Activated T-helper 1 cell treated with anti-CD3 and anti-CD28 coated beads, Interleukin-2, amount 50 U/mL, for 16 hours (primary cell): ENCODE measurements at places on chromosomes 7 and 10.

DNA sequence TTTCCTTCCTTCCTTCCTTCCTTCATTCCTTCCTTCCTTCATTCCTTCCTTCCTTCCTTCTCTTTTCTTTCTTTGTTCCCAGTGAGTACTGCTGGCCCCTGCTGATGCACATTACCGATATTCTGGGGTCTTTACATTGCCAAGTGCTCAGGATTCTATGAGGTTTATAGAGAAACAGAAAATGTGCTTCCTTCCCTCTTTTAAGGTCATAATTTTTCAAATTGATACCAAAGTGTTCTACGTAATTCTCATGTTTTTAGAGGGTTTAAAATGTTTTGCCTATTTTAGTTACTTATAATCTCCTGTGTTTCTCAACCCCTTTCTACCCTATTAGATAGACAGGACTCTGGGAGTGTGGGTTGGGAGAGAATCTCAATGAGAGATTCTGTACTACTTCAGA, 291.2 kb downstream of the HDAC9 start:
- DNase-seq = no peak

- DNase-seq = peak; percentile 30
Observed at GRCh38 chr7:2066251-2066919, 166.4 kb downstream of the MAD1L1 start.

GRCh38 chr10:119525116-119525515, 17.4 kb downstream of the RGS10 start:
- no peak for DNase-seq

- DNase-seq = peak; percentile 8
Observed at GRCh38 chr10:43689618-43689954, 40.9 kb upstream of the ZNF32 start.

DNA sequence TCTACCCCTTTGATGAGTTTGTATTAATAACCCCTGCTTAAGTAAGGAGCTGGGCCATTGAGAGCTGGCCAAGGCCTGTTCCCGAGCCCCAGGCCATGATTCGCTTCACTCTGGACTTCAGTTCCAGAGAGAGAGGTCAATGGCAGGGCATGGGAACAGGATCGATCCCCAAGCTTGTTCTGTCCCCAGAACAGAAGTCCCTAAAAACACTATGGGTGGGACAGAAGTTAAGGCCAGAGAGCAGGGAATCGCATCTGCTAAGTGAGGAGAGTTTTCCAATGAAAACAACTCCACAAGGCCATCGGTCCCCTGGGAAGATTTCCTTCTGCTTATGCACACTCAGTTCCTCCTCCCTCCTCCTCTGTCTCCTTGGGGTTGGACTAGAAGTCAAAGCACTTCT, 159.6 kb downstream of the LSM5 start:
- DNase-seq = no peak

GRCh38 chr10:103960103-103960502, 6.8 kb upstream of the SLK start:
- no peak for DNase-seq

DNA sequence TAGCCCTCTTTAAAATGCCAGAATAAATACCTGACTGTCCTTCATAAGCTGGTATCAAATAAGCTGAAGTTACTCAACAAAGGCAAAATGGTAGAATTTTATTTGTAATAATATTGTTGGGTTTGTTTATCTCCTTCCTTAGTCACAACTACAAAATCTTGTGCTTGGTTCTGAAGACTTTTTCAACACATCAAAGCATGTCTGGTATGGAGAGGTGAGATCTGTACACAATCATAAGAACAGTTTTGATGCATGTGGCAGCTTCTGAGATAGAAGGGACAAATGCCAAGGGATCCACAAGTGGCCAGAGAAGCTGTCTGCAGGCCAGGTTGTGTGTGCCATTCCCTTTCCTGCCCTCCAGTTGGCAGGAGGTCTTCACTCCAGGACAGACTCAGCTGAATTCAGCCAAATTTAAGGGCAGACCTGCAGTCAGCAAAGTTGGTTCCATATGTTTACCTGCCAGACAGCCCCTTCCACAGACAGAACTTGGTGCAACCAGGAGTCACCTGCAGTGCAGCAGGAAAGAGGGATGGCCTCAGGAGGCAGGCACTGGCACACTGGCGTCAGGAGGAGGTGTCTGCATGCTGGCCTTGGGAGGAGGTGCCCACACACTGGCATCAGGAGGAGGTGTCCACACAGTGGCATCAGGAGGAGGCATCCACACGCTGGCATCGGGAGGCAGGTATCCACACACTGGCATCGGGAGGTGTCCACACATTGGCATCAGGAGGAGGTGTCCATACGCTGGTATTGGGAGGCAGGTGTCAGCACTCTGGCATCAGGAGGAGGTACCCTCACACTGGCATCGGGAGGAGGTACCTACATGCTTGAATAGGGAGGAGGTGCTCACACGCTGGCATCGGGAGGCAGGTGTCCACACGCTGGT, 93.1 kb upstream of the IKZF1 start:
- no peak for DNase-seq

GRCh38 chr10:128280271-128280670, 154.0 kb upstream of the MKI67 start:
- DNase-seq = no peak

DNA sequence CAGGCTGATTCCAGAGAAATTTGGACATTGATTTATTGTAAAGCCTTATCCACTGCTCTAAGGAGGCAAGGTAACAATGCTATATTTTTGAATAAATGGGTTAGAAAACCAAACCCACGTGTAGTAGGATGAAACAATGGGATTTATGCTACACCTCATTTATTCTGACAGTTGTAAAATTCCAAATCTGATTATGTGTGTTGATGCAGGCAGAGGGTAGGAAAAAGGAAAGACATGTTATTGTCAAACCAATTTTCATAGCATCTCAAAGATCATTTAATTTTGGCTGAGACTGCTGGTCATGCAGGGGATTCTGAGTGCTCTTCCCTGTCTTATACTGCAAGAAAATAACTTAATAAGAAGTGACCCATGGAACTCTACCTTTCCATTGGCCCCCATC, 1219.9 kb upstream of the SORCS1 start:
- no peak for DNase-seq

DNA sequence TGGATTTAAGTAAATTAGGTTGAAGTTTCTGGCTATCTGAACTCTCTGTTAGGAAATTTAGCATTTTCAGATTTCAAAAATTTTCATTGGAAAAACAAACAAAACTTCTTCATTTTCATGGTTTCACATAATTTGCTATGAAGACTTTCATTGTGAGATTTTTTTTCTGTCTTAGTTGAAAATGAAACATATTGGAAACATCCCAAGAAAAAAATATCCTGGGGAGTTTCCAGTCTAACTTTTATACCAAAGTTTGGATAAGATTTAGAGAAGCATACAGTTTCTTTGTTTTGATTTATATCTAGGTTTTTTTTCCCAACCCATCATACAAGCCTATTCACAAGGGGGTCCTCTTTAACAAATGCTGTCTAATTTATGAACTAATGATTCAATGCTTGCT, 300.5 kb upstream of the SEMA3A start:
- no peak for DNase-seq

DNA sequence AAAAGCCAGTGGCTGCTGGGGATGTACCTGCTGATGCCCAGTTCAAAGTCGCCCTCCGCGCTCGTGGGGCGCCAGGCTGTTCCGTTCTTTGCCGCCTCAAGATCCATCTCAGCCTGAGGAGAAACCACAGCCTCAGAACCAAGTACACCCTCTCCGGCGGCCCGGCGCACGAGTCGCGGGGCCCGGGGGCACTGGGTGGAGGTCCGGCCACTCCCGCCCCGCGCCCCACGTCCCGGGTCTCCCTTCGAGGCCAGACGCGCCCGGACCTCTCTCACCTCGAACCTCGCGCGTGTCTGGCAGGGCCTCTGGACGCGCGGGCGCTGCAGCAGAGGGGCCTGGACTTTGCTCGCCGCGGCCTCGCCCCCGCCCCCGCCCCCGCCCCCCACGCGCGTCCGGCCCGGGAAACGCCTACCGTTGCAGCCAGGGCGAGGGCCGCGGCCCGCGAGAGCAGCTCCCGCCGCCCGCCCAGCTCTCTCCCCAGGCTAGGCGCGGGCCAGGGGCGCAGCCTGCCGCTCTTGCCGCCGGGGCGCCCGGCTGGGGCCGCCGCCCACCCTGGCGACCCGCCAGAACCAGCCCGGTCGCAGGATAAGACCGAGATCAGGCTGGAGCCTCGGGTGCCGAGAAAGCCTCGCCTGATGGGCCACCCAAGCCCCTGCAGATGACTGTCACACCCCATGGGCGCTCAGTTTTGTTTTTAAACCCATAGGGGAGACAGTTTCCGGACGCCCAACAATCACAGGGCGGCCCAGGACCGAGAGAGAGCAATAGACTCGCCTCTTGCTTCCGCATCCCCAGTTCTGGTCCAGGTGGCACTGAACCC, at the start of gene ABCB4:
Gene ABCB4 (minus strand): TSS at position 322 of the 820 bp plus-strand sequence. CDS start 215 bp downstream, at position 107.
- DNase-seq = no peak

DNA sequence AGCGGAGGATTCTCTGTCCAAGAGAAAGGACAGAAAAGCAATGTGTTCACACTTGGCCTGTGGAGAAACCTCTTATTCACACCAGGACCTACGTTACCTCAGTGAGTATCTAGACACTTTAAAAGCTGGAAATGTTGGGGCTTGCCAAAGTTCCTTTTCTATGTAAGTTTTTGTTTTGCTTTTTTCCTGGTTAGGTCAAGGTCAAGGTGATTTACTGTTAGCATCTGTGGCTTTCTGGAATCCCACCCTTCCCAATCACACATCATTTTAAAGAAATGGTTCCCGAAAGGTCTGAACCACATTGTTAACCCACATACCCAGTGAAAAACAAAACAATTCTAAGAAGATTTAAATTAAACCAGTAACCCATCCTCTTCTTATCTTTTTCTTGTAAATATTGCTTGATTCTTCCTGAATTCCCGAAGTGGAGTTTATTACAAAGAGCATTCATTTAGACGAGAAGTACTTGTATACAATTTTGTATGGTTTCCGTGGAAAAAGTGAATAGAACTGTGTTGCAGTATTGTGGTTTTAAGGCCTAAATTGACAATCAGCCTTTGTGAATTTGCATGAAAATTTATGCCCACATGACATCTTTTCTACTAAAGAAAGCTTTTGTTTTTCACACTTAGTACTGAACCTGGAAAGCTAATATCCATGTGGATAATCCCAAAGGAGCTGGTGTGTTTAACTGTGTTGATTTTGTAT, 827.0 kb upstream of the IGFBP3 start:
- DNase-seq = no peak

- no peak for DNase-seq
Observed at GRCh38 chr7:50729962-50730361, 52.7 kb downstream of the GRB10 start.

DNA sequence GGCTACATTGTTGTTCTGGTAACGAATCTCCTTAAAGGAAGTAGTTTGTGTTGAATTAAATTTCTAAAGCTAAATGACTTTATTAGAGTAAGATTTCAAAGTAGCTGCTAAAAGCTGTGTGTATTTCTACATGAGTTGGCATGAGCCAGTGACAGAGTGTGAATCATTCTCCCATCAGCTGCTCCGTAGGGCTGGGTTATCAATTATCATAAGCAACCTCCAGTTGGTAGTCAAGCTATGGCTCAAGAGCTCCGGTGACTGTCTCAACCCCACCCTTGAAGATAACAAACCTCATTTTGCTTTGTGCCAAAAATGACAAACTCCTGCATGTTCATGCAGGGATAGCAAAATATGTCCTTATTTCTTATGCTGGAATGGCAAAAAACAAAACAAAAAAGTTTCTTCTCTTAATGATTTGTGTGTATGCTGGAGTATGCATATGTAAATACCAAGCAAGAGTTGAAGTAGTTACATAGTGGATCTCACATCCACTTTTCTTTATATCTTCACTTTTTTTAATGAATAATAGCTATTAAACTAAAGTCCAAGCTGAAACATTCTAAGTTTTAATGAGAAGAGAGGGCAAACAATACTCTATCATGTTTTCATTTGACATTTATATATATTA, 249.4 kb downstream of the CACNA2D1 start:
- DNase-seq = no peak

DNA sequence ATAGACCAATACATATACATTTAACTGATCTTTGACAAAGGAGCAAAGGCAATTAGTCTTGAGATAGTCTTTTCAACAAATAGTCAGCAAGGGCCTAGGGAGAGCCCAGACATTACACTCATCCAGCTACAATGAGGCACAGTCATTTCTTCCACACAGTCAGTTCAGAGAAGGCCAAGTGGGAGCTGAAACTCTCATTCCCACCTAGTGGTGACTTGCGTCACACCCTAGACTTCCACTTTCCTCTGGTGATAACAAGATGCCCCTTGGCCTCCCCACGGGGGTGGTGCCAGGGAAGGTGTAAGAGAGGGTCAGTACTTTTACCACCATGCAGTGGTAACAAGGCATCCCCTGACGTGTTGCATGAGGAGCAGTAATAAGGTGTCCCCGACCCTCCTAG, 8.0 kb downstream of the FRMPD2 start:
- DNase-seq = no peak

DNA sequence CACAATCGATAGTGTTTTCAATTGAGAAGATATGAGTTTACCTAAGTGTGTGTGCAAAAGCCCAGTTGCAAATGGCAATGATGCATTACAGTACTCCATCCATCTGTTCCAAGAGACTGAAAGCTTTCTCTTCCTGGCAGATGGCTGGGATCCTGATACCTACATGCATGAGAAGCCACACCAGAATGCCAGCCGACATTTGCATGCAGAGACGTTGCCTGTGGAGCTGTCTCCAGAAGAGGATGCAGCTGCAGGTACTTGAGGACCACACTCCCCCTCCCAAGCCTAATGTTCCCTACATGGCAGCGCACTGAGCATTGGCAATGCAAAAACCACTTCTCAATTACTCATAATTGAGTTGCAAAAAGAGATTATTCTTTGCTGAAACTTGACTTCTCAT, 332.1 kb downstream of the WDR11 start:
- no peak for DNase-seq

- no peak for DNase-seq
Observed at GRCh38 chr10:28954211-28954610, 276.9 kb downstream of the BAMBI start.

- no peak for DNase-seq
Observed at GRCh38 chr10:10816447-10816846, 201.2 kb upstream of the CELF2 start.

DNA sequence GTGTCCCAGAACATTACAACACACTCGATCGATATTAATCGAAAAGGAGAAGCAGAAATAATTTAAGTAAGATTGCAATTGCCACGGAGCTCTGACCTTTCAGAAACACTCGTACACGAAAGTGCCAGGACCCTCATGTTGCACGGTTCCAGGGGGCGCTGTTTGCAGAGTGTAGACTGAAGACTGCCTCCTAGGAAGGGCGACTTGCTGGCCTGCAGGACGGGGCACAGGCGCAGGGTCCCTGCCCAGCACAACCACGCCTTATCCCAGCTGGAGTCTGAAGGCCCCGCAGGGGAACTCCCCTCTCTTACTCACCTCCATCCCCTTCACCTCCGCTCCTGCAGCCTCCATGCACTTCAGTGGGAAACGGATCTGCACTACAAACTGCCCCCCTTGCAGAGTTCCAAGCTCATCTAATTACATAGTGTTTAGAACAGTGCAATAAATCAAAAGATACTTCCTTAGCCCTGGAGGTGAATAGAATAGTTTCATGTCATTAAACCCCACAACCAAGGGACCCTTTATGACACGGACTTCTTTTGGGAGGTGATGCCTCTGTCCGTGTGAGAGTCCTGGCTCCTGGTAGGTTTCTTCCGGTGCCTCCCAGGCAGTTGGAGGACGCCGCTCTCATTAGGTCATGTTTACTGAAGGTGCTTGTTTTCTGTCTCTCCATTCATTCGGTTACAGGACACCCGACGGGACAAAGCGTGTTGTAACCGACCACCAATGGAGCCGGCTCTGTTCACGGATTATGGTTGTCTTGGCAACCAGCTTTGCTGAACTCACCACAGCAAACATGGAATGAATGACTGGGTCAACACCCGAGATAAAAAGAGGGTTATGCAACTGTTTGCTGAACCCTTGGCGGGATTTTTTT, 262.2 kb downstream of the BAMBI start:
- no peak for DNase-seq
